ENCODE measurements at places on chromosomes 7 and 10.
A peak's percentile ranks its signal among the peaks of the same experiment; 100 is the strongest.

- no peak for DNase-seq
Observed at GRCh38 chr10:115604627-115605026, 511.5 kb downstream of the ATRNL1 start.

- peak; percentile 10 for DNase-seq
Observed at GRCh38 chr10:43075612-43076003, 1.3 kb upstream of the RET start.

- no peak for DNase-seq
Observed at GRCh38 chr7:65404020-65404419, 30.4 kb downstream of the ZNF92 start.

- no peak for DNase-seq
Observed at GRCh38 chr7:45660901-45661211, 86.7 kb downstream of the ADCY1 start.

DNA sequence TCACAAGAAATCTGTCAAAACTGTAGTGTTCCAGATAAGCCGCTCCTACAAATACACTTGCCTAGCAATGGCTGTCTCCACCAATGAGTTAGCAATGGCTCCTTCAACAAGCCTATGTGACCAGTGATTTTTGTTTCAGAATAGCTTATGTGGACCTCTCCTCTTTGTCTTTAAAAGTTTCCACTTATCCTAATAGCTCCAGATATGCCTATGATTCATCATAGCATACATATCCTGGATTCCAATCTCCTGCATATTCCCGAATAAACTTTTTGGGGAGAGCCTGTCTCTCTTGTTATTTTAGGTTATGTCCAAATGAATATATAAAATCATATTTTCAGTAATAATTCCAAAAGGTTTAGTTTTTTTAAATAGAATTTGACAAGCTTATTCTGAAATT, 510.6 kb downstream of the ARL4A start:
- no peak for DNase-seq
